ENCODE measurements at places on chromosomes 3 and 15.

- DNase-seq, result no peak
Observed at GRCh38 chr3:141860766-141861513, 15.5 kb upstream of the ATP1B3 start.

DNA sequence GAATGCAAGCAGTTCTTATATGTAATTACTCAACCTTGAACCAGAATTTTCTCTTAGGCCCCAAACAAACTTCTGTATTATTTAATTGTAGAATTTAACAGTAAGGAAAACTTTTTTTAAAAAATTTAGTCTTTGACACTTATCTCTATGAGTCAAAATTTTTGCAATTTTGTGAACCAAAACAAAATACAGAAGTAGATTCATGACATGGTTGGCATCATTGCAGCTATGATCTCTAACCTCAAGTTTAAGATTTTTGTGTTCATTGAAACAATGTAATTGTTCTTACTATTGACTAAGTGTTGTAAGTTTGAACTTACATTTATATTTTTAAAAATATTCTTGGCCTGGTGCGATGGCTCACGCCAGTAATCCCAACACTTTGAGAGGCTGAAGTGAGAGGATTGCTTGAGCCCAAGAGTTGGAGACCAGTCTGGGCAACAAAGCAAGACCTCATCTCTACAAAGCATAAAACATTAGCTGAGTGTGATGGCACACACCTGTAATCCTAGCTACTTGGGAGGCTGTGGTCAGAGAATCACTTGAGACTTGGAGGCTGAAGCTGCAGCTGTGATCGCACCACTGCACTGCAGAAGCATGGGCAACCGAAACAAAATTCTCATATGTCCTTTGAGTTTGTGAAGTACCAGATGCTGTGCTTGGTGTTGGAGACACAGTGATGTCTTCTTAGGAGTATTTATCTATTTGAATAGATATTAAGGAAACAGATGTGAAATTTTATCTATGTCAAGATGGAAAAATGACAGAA lies 39.7 kb downstream of the STT3B start:
- no peak for DNase-seq

DNA sequence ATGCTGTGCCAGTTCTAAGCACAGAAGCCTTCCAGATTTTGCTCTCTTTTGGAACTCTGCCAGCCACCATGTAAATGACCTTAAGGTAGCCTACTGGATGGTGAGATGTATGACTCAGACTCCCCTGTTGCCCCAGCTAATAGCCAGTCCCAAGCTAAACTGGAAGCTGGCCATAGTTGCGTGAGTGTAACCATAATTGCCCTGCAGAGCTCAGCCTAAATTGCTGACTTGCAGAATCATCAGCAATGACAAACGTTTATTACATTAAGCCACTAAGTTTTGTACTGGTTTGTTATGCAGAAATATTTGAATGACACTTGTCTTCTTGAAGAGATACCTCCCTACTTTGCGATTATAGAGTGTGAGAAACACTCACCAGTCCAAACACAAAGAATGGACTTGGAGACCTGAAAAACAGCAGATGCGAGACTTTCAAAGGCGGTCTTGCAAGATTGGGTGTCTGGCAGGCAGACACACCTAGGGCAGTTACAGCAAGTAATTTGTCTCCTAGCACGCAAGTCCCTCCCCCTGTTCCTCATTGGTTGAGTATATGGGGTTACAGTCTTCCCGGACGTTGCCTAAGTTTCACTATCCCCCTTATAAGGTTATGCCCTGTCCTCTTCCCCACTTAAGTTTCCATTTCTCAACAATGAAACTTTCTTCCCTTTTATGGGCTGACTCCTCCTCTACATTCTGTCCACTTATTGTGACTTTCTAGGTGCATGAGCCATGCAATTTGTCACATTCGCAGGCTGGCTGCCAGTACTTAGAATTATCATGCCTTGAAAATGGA lies 83.6 kb upstream of the XCR1 start:
- DNase-seq, result no peak

- DNase-seq, result no peak
Observed at GRCh38 chr3:50254577-50255250, 14.2 kb upstream of the SEMA3B start.

DNA sequence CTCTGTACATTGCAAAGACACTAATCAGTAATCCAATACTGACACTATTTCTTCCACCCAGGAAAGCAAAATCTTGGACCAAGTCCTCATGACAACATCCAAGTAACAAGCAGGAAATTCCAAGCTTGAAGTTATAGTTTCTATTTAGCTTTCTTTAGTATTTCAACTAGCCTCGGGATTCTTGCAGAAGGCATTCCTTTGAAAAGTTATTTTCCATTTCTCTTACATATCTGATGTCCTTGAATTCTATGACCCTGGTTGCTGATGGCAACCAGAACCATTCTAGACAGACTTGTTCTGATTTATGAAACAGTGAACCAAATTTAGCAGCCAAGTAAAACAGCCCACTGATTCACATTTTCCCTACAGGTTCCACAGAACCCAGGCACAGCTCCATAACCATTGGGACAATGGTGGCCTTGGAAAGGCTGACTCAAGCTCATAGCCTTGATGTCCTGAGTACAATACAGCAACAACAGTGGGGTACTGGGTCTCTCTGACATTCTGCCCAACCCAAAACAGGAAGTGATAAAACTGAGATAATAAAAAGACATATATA lies 26.5 kb downstream of the P3H2 start:
- DNase-seq, result no peak

DNA sequence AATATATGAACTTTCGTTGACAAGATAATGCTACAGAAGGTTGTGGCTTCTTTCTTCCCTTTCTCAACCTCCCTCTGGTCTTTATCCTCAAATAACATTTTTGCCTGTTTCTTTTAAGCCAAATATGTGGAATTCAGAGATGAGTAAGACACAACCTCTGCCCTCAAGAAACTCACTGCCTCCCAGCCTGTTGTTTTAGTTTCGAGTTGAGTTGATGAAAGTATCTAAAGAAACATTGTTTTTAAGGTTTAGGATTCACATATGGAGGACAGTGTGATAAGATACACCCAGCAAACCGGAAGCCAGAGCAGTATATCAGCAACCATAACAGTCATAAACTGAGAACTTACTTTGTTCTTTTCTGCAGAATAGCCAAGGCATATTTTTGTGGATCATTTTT lies 218.6 kb downstream of the THSD4 start:
- DNase-seq, result no peak

DNA sequence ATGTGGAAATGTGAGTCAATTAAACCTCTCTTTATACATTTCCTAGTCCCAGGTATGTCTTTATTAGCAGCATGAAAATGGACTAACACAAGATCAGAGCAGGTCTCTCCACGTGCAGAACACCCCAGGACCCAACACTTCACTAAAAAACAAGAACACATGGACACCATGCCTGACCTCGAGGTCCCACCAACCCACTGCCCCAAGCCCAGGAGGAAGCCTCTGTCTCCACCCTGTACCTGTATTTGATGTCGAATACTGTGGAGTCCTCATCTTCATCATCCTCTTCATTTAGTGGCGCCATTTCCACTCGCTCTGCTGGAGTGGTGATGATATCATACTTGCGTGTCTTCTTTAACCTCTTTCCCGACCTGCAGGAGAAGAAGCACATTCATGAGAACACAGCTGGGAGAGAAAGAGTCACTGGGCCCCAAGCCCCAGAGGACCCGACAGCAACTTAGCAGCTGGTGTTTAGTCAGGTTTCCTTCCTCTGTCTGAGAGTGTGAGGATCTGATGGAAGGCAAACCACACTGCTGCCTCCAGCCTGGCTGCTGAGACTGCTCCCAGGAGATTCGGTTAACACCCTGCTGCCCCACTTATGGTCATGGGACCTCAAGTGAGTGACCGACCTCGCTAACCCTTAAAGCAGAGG lies 25.5 kb downstream of the FAM174B start:
- no peak for DNase-seq

- DNase-seq, result no peak
Observed at GRCh38 chr3:77467702-77468625, 428.1 kb downstream of the ROBO2 start.

Measured in GM12864 (cell line).